ENCODE measurements at places on chromosomes 4 and X.

DNA sequence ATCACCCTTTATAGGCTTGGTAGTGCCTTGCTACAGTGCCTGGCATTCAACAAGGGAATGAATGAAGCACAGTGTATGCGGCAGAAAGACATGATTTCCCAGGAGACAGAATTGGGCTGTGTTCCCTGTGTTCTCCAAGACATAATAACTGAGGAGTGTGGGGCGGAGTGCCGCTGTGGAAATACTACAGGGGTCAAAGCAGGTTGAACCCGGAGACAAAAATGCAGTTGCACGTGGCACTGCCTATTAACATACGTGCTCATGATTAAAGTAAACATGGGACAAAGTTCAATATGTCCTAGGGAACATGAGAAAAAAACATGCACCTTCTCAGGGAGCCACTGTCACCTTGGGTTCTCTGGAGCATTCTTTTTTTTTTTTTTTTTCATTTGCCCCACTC lies 820.8 kb downstream of the RPA4 start:
- no peaks in the 10 kb centered on the region for H3K4me1 ChIP-seq
- no peaks in the 10 kb centered on the region for H3K36me3 ChIP-seq
- no peak for DNase-seq
- no peaks in the 10 kb centered on the region for H3K27me3 ChIP-seq

DNA sequence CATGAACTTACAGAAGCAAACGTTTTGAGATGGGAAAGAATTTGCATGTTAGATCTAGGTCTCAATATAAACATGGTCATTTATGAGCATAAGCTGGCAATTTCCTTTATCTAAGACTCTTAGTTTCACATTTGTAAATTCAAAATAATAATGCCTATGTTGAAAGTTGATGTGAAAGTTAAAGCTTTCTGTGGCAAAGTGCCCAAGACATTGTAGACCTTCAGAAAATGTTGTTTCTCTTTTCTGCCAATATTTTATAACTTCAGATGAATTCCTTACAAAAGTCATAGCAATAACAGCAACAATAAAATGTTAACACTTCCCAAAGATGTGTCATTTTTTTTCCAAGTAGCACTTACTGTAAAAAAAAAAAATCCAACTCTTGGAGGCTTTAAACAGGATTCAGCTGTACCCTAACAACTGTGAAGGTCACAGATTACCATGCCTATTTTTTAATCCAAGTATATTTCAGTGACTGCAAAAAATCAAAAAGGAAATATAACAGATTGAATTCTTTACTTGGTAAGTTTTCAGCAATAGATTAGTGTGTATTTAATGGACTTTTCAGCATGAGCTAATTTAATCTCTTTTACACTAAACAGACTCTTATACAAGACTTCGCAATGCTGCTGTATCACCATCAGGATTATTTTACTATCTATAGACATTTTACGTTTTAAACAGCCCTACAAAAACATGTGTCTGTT lies 206.5 kb upstream of the PDE5A start:
- no peaks in the 10 kb centered on the region for H3K4me1 ChIP-seq
- H3K27ac ChIP-seq = no peak overlapping the region
- no peak overlapping the region for H3K4me3 ChIP-seq

DNA sequence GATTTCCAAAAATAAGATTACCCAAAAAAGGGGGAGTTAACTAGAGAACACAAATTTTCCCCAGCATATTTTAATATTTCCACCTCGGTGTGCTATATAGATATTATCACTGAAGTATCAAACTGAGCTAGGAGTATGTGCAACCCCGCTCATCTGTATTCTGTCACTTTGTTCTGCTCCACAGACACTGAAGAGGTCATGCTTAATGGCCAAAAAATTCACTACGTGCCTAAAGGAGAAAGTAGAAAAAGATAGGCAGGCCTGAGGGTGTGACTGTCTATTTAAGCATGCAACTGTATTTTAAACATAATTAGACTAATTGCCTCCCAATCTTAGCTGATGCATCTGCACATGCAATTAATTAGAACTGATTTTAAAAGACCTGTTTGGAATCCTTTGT lies 24.5 kb downstream of the SH3RF1 start:
- H3K36me3 ChIP-seq = no peaks in the 10 kb centered on the region
- no peaks in the 10 kb centered on the region for H3K4me1 ChIP-seq
- no peak overlapping the region for H3K27ac ChIP-seq

GRCh38 chrX:15399962-15400391 lies 15.8 kb upstream of the VEGFD start:
- H3K36me3 ChIP-seq = no peaks in the 10 kb centered on the region
- no peaks in the 10 kb centered on the region for H3K4me1 ChIP-seq
- H3K4me3 ChIP-seq = no peak overlapping the region
- no peak for DNase-seq
- H3K27me3 ChIP-seq = no peaks in the 10 kb centered on the region

DNA sequence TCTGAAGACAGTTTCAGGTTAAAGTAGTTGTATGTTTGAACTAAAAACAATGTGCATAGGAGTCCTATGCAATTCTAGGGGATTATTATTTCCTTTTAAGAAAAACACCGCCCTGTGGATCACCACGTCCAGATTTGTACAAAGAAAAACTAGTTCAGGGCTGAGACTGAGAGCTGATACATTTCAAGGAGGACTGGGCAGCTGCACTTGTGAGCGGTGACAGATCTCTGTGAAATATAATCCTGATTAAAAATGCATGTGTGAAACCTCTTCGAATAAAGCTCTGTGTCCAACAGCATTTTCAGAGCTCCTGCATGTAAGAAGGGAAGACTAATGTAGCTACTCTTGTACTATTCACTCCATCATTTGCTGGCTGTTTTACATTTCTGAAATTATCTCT lies 365.8 kb upstream of the PITX2 start:
- no peaks in the 10 kb centered on the region for H3K4me1 ChIP-seq
- H3K36me3 ChIP-seq = no peaks in the 10 kb centered on the region
- no peak overlapping the region for H3K27ac ChIP-seq
- H3K27me3 ChIP-seq = no peaks in the 10 kb centered on the region
- no peak overlapping the region for H3K4me3 ChIP-seq

- no peaks in the 10 kb centered on the region for H3K4me1 ChIP-seq
- no peaks in the 10 kb centered on the region for H3K27me3 ChIP-seq
- no peak for DNase-seq
- H3K27ac ChIP-seq = peak overlapping the region; percentile 86
- H3K4me3 ChIP-seq = peak overlapping the region; percentile 56
Observed at GRCh38 chrX:101550751-101551379, 518 bp downstream of the ARMCX1 start.

DNA sequence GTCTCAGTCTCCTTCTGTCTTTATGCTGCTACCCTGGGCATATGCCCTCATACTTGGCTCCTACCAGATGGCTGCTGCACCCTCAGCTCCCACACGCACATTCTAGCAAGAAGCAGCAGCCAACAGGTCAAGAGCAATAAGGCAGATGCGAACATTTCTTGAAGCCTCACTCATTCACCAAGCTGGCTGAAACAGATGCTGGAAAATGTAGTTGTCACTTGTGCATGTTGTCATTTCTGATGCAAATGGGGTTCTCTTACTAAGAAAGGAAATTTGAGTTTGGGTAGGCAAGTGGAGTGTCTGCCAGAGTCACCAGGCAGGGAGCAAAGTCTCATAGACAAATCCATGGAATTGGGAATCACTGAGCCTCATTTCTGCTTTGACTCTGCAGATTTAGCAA lies 57.4 kb upstream of the SORBS2 start:
- H3K4me1 ChIP-seq = no peaks in the 10 kb centered on the region
- no peaks in the 10 kb centered on the region for H3K36me3 ChIP-seq
- H3K27ac ChIP-seq = no peak overlapping the region
- no peak overlapping the region for H3K4me3 ChIP-seq
- H3K27me3 ChIP-seq = no peaks in the 10 kb centered on the region

- no peaks in the 10 kb centered on the region for H3K4me1 ChIP-seq
- H3K36me3 ChIP-seq = no peaks in the 10 kb centered on the region
- H3K27me3 ChIP-seq = no peaks in the 10 kb centered on the region
- no peak for DNase-seq
- H3K27ac ChIP-seq = no peak overlapping the region
Observed at GRCh38 chrX:1813809-1814208, 198.9 kb downstream of the ASMT start.

- no peak overlapping the region for H3K27ac ChIP-seq
- H3K4me1 ChIP-seq = no peaks in the 10 kb centered on the region
- DNase-seq = no peak
Observed at GRCh38 chr4:98298022-98298421, 36.8 kb downstream of the RAP1GDS1 start.

DNA sequence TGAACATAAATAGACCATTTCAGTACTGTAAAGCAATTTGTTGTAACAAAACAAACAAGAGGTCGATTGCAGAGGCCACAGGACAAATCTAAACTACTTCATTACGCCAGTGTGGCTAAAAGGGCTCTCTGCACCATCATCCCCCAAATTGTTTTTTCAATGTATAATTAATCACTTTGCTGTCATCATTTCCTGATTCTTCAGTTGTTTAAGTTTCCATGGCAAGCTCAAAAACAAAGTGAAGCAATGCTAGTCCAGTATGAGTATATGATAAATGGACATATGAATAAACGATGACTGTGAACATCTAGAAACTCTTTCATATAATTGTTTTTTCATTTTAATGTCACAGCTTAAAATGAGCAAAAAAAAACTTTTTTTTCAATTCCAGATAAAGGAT lies 235.4 kb upstream of the FGF13 start:
- H3K27ac ChIP-seq = no peak overlapping the region

GRCh38 chr4:124290678-124291077 lies 421.9 kb downstream of the ANKRD50 start:
- DNase-seq = no peak
- no peaks in the 10 kb centered on the region for H3K27me3 ChIP-seq
- no peaks in the 10 kb centered on the region for H3K36me3 ChIP-seq
- H3K4me3 ChIP-seq = no peak overlapping the region
- H3K27ac ChIP-seq = no peak overlapping the region
- H3K4me1 ChIP-seq = no peaks in the 10 kb centered on the region

- no peaks in the 10 kb centered on the region for H3K27me3 ChIP-seq
- no peak overlapping the region for H3K27ac ChIP-seq
- H3K4me1 ChIP-seq = peaks cover 32% of the 10 kb centered on the region
- DNase-seq = no peak
- no peak overlapping the region for H3K4me3 ChIP-seq
Observed at GRCh38 chr4:81449015-81449414, 22.7 kb downstream of the RASGEF1B start.

GRCh38 chr4:17163156-17163771 lies 264.8 kb upstream of the LDB2 start:
- H3K4me3 ChIP-seq = no peak overlapping the region
- H3K36me3 ChIP-seq = no peaks in the 10 kb centered on the region
- H3K4me1 ChIP-seq = no peaks in the 10 kb centered on the region

GRCh38 chrX:3142259-3143042 lies 101.2 kb downstream of the ARSF start:
- no peak overlapping the region for H3K27ac ChIP-seq
- H3K4me1 ChIP-seq = no peaks in the 10 kb centered on the region
- no peak overlapping the region for H3K4me3 ChIP-seq

GRCh38 chr4:65635051-65635821 lies 35.1 kb downstream of the EPHA5 start:
- DNase-seq = no peak
- H3K36me3 ChIP-seq = no peaks in the 10 kb centered on the region
- no peaks in the 10 kb centered on the region for H3K27me3 ChIP-seq
- no peaks in the 10 kb centered on the region for H3K4me1 ChIP-seq
- H3K4me3 ChIP-seq = no peak overlapping the region

DNA sequence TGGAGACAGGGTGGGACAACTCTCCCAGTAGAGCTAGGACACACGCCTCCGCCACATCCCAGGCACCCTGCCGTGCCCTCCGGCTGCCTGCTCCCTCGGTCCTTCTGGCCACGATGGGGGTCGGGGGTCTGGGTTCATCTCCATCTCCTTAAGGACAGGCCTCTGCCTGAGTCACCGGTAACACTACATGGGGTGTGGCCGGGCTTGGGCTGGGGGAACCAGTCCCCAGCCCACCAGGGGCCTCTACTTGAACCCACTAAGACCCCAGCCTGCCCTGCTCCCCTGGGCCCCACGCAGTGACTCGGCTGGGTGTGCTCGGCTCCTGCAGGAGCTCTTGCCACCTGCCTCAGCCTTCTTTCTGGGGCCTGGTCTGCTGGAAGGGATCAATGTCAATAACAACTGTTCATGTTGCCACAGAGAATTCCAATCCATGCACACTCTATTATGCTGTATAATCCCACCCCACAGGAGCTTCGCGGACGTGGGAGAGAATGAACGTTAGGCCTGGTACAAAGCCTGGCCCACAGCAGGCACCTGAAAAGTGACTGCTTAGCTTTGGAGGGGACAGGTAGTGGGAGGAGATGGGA lies 177.7 kb upstream of the PSAPL1 start:
- H3K27ac ChIP-seq = no peak overlapping the region
- DNase-seq = no peak
- H3K4me1 ChIP-seq = no peaks in the 10 kb centered on the region

DNA sequence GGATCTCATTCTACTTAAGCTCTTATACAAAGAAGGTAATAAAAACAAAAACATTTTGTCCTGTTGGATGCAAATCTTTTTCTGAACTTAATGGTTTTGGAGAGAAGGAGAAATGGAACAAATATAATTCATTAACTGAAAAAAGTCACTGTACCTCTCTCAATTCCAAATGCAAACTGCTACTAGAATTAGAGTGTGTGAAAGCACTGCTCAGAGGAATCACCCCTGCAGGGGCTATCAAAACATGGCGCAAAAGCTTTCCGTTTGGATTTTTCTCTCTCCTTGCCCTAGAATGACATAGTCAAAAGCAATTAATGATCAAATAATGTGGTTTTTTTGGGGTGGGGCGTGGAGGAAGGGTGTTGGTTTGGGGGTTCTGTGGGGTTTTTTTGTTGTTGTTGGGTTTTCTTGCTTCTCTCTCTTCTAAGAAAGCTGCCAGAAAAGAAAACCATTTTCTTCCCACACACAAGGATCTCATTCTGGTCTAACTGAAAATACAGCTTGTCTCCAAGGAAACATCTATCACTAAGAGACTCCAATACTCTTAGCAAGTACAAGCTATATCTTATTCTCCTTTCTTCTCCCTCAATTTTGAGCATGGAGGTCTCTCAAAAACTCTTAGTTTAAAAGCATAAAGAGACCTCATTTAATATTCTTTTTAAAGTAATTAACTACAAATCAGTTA lies 41.6 kb downstream of the USP46 start:
- no peaks in the 10 kb centered on the region for H3K4me1 ChIP-seq
- DNase-seq = no peak
- H3K27me3 ChIP-seq = no peaks in the 10 kb centered on the region
- no peak overlapping the region for H3K4me3 ChIP-seq
- no peak overlapping the region for H3K27ac ChIP-seq

- H3K4me1 ChIP-seq = no peaks in the 10 kb centered on the region
- no peak for DNase-seq
- no peaks in the 10 kb centered on the region for H3K27me3 ChIP-seq
- no peak overlapping the region for H3K27ac ChIP-seq
- no peak overlapping the region for H3K4me3 ChIP-seq
Observed at GRCh38 chrX:28303486-28303885, 283.8 kb upstream of the IL1RAPL1 start.

Data from esophagus squamous epithelium (tissue), 5 donors.